ENCODE measurements at places on chromosomes 11 and 22.

GRCh38 chr11:45802531-45803317, 2.2 kb upstream of the SLC35C1 start:
- no peak for DNase-seq

DNA sequence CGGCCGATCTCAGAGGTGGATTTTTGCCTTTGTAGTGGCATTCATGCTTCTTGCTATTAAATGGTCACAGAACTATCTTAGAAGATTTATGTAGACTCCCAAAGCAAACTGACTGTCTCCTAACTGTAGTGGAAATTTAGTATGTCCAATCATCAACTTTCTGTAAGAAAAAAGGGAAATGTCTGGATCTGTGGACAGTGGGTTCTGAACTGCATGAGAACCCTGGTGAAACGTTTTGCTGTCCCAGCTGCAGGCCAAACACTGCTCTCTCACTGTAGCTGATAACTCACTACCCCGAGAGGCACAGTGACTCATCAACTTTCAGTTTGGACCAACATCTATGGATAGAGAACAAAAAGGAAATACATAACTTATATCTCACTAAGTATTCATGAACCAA, 387.1 kb downstream of the SOX6 start:
- peak; percentile 83 for DNase-seq

DNA sequence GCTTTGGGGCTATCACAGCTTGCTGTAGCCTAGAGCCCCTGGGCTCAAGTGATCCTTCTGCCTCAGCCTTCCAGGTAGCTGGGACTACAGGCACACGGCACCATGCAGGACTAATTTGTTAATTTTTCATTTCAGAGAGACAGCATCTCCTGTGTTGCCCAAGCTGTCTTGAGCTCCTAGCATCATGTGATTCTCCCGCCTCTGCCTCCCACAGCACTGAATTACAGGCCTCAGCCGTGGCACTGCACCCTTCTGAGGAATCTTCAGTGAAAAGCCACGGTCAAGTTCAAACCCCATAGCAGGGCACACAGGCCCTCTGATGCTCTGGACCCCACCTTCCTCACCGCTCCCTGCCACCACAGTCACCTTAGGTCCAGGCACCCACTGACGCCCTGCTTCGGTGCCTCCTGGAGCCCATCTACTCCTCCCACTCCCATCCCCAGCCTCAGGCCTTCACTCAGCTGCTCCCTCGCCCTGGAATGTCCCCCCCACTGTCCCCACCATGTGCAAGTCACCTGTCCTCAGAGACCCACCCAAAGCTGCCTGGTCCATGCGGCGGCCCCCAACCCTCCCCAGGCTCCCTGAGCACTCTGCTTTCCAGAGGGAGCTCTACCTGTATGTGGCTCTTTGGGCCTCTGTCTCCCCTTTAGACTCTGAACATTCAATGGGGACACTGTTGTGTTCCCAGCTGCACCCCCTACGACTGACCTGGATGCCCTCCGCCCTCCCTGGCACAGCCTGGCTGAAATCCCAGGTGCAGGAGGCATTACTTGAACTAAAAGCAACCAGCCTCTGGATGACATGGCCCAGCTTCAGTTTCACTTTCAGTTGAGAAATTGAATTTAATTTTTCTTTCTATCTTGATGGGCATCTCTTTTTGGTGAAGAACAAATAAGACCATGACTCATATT, 1.6 kb downstream of the APOL2 start:
- DNase-seq, result no peak

DNA sequence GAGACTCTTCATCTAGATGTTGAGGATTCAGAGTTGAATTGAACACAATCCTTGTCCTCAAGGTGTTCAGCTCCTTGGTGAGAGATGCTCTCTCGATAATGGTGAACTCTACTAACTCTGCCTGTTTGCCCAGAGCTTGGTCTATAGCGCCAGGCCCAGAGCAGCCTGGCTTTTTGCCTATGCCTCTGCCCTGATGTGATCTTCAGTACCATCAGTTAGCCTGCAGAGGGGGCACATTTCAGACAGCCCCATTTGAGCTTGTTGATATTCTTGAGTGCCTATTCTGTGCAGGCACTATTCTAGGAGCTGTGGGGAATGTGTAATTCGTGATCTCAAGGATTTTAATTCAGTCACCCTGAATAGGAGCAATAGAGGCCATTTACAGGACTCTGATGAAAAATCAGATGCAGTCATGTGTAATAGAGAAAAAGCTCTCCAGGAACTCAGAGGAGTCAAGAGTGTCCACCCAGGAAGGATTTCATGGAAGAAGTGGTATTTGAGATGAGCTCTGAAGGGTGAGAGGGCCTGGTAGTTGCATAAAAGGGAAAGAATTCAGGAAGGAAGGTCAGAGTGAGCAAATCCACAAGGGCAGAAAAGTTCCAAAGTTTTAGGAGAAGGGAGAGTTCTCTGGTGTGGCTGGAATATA, 19.3 kb downstream of the GTPBP1 start:
- DNase-seq, result peak; percentile 60

GRCh38 chr22:50361688-50362087, 18.6 kb downstream of the PPP6R2 start:
- no peak for DNase-seq

DNA sequence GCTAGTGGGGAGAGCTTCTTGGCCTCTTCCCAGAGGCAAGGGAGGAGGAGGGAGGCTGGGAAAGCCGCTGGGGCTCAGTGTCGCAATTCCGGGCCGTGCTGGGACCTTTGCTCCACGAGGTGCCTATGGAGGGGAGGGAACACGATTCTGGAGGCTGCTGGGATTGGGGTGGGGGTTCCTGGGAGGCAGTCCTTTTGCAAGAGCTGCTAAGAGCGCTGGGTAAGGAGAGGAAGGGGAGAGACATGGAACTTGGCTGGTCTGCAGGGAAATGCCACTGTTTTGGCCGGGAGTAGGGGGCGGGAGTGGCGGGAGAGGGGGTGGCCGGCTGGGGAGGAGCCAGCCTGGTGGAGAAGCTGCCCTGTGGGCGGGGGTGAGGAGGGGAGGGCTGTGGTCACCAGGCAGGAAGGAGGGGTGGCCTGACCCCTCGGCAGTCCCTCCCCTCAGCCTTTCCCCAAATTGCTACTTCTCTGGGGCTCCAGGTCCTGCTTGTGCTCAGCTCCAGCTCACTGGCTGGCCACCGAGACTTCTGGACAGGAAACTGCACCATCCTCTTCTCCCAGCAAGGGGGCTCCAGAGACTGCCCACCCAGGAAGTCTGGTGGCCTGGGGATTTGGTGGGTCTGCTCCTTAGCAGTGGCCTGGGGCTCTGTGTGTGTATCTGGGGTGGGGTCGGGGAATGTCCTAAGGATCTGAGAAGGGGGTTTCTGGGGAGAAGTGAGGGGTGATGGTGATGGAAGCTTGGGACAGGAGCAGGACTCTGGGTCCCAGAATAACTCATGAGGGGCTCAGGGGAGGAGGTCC, at the start of gene NR1H3:
NR1H3 (plus strand) TSS at position 480 of the 800 bp plus-strand sequence. CDS start 1,221 bp downstream, outside the sequence.
- DNase-seq, result peak; percentile 88

DNA sequence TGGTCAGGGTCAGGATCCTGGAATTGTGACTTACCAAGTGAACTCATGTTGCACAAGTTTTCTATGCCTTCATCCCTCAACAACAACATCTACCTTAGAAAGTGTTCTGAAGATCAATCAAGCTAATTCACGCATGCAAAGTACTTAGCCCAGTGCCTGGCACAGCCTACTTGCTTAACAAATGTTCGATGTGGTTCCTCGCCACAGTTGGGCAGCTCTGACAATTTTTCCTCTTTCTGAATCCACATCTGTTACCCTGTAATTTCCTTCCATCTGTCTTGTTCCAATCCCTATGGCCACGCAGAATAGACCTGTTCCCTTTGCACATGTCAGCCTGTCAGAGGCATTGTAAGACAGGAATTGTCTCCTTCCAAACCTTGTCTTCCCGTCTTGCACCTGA, 1415.2 kb downstream of the TBC1D22A start:
- DNase-seq, result no peak

- DNase-seq, result no peak
Observed at GRCh38 chr11:39745401-39745800, 1714.1 kb downstream of the LRRC4C start.

DNA sequence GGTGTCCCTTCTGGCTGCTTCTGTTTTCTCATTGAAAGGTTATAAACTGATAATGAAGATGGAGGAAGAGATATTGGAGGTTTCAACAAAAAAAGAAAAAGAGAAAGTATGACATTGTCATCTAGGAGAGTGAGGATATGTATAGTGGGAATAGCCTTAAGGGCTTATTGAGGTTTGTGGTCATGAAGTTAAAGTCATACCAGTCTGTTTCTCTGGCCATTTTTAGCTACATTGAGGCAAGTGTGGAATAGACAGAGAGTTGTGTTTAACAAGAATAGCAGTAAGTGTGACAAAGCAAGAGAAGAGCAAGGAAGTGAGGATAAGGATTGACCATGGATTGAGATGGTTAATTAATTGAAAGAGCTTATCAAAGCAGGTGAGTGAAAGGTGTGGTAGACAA, 110.4 kb downstream of the ELP4 start:
- no peak for DNase-seq

- no peak for DNase-seq
Observed at GRCh38 chr11:76123248-76123647, 83.1 kb downstream of the WNT11 start.

GRCh38 chr11:29634744-29635143, 382.1 kb downstream of the KCNA4 start:
- no peak for DNase-seq

DNA sequence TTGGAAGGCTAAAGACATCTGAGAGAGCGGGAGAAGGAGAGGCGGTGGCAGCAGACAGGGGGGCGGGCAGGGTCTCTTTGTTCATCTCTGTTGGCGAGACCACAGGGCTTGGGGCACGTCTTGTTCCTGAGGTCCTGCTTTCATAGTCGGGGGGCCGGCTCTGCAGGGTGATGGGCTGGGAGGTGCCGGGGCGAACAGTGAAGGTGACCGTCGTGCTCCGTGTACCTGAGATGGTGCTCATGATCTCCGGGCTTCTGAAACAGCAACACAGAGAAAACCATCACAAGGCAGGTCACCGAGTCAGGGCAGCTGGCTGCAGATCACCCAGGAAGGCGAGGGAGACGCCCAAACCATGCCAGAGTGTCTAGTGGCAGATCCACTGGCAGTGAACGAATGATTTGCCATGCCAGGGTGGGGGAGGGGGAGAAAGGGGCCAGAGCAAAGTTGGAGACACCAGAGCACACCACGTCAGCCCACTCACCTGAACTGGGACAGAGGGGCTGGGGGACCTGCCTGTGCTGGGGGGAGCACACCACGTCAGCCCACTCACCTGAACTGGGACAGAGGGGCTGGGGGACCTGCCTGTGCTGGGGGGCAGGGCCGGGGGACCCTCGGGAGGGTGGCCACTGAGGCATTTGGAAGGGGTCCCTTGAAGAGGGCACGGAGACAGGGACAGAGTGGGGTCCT, 75.0 kb downstream of the CTTN start:
- DNase-seq, result no peak

- DNase-seq, result no peak
Observed at GRCh38 chr11:117887431-117888138, 11.1 kb upstream of the FXYD6 start.

DNA sequence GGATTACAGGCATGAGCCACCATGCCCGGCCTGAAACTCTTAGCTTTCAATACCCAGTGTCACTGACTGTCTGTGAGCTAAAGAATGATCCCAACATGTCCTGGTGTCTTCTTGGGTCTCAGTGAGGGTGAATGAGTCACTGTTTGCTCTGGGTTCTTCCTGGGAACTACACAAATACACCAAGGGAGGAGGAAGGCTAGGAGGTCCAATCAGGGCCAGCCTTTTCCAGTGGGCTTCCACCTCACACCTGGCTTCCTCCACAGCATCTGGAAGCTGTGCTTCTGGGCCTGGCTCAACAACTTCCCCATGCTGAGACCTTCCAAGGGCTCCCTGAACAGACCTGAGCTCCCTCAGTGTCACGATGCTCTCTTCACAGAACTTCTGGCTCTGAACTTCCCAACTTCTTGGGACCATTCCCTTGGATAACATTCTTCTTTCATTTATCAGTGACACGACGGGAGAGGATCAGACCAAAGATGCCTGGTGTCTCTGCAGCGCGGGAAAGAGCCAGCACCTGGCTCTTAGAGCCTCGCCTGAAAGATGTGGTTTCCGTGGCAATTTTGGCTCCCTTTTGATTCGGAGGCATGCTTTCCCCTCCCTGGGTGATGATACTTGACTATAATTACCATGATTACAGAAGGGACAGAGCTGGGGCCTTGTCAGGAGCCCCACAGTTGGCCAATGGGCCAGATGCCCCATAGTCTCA, 22.3 kb upstream of the CHRM4 start:
- DNase-seq, result no peak

DNA sequence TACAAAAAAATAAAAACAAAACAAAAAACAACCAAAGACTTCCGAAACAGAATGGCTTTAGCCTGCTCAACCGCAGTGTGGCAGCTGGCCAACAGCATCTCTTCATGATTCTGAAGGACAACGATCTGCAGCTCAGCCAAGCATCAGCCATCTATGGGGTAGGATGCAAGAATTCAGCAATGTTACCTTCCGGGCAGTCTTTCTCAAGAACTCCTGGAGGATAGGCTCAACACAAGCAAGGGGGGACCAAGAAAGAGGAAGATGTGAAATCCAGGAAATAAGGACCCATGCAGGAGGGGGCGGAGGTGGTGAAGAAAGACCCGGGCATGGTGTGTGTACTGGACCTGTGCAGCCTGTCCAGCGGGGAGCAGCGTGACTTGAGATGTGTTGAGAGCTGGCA, 3.5 kb upstream of the TSPO start:
- DNase-seq, result no peak

- DNase-seq, result no peak
Observed at GRCh38 chr11:68692115-68692514, 7.8 kb downstream of the GAL start.

- no peak for DNase-seq
Observed at GRCh38 chr11:10537600-10537999, 3.4 kb downstream of the RNF141 start.

DNA sequence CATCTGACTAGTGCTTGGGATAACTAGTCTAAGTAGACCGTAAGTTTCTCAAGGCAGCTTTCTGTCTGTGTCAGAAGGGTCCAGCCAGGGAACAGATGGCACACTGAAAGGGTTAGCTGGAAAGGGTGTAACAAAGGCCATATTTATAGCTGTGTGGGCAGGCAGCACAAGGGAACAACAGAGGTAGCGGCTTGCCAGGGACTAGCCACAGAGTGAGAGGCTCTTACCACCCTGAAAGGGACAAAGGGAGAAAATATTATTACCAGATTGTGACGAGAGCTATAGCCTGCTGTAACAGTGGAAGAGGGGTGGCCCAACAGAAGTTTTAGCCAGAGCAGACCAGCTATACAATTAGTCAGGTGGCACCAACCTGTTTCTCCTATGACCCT, 129.4 kb downstream of the CCDC34 start:
- no peak for DNase-seq

- no peak for DNase-seq
Observed at GRCh38 chr11:61885166-61885778, 6.1 kb downstream of the FADS3 start.
